Karpas-422 (cell line): ENCODE measurements at places on chromosomes 16 and 17.

- peak; percentile 55 for DNase-seq
These were observed 9.5 kb downstream of the ARHGAP17 start for GRCh38 chr16:25005445-25006306.

DNA sequence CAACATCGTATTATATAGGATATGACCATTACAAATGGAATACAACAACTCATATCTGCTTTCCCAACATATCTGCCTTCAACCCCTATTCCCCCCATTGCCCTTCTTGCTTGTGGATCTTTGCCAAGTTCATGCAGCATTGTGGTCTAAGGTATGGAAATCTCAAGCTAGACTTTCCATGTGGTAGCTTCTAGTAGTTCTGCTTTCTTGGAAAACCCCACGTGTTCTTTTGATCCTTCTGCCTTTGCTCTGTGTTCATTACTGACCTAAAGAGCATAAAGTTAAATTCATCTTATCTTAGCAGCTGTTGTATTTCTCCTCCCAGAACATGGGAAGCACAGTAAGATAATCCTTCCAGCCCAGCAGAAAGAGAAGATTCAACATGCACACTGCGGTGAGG is 202.0 kb upstream of the SALL1 start:
- no peak for DNase-seq

GRCh38 chr17:44865231-44865660 is 17.6 kb downstream of the HIGD1B start:
- peak; percentile 86 for DNase-seq

GRCh38 chr16:21158208-21159110 is at the start of gene LDAF1:
LDAF1 (plus strand) TSS chr16:21158674; CDS start chr16:21161183, 2,509 bp downstream.
- peak; percentile 94 for DNase-seq

DNA sequence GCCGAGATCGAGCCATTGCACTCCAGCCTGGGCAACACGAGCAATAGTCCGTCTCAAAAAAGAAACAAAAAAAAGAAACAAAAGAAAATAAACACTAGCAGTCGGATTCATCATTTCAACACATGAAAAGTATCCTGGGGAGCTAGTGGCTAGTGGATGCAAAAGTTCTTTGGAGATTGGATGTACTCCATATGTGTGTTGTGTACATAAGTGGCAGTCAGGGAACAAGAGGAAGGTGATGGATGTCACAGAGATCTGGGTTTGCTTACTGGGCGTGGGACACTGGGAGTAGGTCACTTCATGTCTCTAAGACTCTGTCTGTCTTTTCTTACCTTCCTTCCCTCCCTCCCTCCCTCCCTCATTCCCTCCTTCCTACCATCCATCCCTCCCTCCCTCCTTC is 35.4 kb downstream of the MRC2 start:
- DNase-seq: no peak

GRCh38 chr16:54175552-54176375 is 110.8 kb downstream of the IRX3 start:
- DNase-seq: no peak

DNA sequence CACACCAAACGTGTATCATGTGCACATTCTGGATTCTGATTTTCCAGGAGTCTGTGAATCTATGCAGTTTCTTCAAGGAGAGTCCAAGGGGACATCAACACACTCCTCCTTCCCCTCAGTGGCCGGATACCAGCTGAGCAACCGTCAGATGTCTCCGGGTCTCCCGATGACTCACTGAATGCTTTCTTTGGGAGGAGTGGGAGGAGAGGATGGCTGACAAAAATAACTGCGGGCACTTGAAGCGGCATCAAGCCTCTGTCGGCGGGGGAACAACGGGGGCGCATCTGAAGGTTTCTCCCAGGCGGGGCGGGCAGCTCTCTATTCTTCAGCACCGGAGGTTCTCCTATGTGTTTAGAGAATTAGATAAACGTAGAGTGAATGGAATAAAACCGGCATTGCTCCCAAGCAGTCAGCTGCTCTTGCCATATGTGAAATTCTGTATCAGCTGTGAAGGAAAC is 24.6 kb upstream of the LRRC75A start:
- no peak for DNase-seq

DNA sequence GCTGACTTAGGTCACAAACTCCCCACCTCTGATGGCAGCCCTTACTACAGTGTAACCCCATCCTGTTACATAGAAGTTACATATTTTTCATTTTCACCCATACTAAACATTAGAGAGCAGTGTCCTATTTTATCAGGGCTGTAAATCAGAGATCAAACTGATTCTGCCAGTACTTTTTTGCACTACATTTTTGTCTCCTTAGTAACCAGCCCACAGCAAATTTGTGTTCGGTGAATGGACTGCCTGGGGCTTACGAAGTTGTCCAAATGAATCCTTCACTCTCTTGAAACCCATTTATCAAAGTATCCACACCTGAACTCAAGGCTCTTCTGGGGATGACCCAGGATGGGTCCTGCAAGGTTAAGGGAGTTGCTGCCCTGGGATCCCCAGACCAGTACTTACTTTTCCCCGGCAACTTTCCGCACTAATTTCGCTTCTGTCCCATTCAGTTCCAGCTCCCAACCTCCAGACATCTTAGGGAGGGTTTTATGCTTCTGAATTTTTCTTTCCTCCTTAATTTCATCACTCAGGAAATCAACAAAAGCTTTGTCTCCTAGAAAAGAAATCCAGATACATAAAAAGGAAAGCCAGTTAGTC is 1.1 kb downstream of the C1QBP start:
- peak; percentile 41 for DNase-seq

DNA sequence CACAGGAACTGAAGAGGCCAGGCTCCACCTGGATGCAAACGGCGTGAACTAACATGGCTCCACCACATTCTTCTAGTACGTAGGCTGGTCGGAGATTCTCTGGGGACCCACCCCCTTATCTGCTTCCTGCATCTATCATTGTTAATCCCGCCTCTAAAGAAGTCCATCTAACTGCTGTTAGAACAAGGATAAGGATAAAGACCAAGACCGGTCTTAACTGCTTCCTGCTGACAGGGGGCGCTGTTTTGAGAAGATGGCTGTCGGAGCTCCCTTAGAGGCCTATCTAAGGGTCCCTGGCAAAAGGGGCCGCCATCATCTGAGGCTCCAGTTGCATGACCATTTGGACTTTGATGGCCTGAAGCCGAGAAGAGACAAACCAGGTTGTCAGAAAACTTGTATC is 25.8 kb upstream of the TNFSF12 start:
- peak; percentile 56 for DNase-seq

DNA sequence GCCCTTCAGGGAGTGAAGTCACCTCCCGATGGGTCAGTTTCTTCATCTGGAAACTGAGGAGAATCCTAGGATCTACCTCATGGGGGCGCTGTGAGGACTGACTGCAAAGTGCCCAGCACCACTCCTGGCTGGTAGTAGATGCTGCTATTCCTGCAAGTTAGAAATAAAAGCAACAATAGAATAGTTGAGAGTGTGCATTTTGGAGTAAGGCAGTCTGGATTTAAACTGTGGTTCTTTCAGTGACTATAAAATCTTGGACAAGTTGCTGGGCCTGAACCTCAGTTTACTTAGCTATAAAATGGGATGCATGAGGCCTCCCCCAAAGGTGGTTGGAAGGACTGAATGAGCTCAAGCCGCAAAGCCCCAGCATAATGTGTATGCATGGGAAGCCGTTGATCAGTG is 70.6 kb downstream of the CYB5B start:
- peak; percentile 81 for DNase-seq

- no peak for DNase-seq
These were observed 37.8 kb downstream of the GNA13 start for GRCh38 chr17:65018610-65019316.

DNA sequence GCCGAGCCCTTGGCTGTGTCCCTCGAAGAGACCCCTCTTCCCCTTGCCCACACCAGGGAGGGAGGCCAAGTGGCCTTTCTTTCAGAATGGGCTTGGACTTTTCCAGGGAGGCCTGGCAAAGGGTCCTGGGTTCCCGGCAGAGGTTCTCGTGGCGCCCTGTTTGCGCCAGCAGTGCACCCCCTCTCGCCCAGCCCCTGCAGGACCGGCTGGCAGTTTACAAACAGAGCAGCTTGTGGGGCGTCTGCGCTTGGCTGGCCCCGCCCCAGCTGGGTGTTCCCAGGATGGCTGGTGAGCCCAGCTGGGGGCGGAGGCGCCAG is 137.8 kb upstream of the CIBAR2 start:
- no peak for DNase-seq

GRCh38 chr16:58086381-58087208 is 42.6 kb downstream of the CFAP20 start:
- no peak for DNase-seq

DNA sequence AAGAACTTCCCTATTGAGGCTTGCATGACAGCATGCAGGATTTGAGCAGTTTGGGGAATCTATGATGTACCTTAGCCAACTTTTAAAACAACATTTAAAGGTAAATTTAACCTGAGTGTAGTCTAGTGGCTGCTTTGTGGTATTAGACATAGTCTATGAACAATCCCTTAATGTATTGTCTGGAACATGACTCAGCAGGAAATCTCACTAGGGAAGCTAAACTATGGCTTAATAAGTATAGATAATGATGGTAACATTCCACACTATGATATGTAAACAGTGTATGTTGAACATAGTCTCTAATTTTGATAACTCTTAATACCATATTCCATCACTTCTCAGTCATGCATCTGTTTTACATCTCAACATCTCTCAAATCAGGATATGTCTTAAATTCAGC is 52.1 kb upstream of the SLC12A3 start:
- DNase-seq: no peak

GRCh38 chr17:76408037-76408849 is 23.8 kb downstream of the SPHK1 start:
- DNase-seq: peak; percentile 92

DNA sequence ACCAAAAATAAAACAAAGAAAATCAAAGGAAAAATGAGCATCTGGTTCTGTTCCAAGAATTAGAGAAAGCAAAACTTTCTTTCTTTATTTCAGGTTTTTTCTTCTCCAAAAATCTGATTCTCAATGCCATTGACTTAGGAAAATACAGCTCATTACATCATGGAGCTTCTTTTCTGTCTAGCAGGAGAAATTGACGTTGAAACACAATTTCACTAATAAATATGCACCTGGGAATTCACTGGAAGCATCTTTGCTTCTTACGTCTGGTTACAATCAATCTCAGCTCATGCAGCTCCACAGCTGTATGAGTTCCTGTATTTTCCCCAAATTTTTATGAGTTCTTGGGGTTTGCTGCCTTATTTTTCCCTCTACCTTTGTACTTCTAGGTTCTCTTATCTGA is 1568.6 kb upstream of the GOT2 start:
- no peak for DNase-seq

GRCh38 chr17:37430051-37430627 is 23.5 kb downstream of the TADA2A start:
- DNase-seq: peak; percentile 35

- DNase-seq: no peak
These were observed 35.2 kb upstream of the TBX2 start for GRCh38 chr17:61364463-61364846.

GRCh38 chr17:72121164-72122009 is 567 bp downstream of the SOX9 start:
- peak; percentile 79 for DNase-seq

- peak; percentile 90 for DNase-seq
These were observed 4.4 kb upstream of the HIC1 start for GRCh38 chr17:2050300-2051060.

DNA sequence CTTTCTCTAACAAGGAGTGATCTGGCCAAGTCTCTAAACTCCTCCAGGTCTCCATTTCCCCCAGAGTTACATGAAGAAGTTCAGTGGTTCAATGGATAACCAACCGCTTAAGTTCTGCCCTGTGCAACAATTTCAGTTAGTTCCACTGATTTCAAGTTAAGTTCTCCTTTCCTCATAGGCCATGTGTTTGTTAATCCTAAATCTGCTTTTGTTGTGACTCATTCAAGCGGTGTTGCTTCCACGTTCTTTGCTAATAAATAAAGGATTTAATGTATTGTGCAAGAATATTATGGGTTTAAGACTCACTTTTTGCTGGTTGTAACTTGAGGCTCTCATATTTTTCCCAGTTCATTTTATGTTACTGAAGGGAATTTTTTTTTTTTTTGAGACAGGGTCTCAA is 36.3 kb downstream of the GNA13 start:
- no peak for DNase-seq

- DNase-seq: no peak
These were observed 14.5 kb upstream of the CDH13 start for GRCh38 chr16:82612263-82612662.

DNA sequence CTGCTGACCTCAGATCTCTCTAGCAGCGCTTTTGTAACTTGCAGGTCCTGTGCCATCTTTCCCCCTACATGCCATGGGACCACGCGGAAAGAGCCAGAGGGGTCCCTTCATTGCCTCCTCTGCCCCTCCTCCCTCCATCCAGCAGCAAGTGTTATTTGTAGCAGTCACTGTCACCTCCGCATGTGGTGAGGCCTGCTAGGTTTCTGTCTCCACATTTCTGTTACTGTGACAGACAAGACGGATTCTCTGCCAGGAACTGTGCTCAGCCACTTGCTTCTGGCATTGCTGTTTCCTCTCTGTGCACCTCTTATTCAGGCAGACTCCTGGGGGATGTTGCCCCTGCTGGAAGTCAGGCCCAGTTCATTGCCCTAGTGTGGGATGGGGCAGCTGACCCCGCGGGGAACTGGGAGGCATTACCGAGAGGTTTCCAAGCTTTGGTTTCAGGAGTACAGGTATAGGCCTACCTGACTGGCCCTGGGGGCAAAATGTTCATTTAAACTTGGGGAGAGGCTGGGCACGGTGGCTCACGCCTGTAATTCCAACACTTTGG is 61.2 kb downstream of the RAB11FIP4 start:
- DNase-seq: no peak

DNA sequence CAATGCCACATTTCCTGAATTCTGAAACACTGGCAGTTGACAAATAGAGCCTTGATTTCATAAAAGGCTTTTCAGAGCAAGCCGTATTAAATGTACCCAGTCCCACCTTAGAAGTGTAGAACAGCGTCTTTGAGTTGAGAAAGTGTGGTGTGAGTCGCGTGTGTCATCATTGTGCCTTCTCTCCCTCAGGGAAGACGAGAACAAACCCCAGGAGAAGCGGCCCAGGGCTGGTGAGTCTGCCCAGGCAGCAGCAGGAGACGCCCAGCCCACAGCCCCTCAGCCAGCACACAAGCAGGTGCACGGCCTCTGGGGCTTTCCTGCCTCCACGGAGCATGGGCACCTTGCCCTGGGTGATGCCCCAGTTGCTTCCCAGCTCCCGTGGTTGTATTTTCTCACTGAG is 34.0 kb downstream of the CIBAR2 start:
- DNase-seq: no peak

- DNase-seq: no peak
These were observed 622 bp downstream of the CUEDC1 start for GRCh38 chr17:57954397-57955182.

GRCh38 chr17:46876353-46876887 is 25.0 kb downstream of the WNT9B start:
- DNase-seq: peak; percentile 74
